ENCODE measurements at places on chromosomes 13 and 19.

DNA sequence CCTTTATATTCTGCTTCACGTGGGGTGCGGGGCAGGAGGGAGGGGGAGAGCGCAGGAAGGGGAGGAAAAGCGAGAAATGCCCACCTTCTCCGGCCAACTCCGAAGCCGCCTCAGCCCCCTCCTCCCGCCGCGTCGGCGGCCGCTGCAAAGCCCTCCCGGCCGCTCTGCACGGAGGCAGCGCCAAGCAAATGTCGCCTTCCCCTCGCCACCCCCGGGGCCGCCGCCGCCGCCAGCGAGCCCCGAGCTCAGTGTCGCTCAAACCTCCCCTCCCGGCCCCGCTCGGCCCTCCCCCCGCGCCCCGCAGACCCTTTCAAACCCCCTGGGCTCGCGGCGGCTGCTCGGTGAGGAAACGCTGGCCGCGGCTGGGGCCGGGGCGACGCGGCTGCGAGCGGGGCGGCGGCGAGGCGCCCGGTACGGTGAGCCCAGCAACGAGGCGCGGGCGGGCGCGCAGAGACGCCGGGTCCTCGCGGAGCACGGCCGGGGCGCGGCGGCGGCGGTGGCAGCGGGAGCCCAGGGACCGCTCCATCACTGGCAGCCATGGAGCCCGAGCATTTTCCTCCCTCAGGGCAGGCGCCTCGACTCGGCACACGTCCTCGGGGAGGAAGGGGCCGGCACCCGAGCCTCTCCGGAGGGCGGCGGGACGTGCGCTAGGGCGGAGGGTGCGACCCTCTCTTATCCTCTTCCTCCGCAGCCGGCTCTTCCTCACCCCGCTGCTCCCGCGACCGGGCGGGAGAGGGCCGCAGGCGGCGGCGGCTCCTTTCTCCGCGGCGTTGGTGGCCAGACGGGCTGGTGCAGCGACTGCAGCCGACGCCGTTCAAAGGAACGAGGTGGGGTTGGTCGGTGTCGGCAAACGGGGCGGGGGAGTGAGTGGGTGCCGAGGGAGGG is 463 bp upstream of the TSC22D1 start:
- DNase-seq = peak; percentile 50

- no peak for DNase-seq
Measured at GRCh38 chr13:90768116-90768515, 579.4 kb upstream of the MIR17HG start.

DNA sequence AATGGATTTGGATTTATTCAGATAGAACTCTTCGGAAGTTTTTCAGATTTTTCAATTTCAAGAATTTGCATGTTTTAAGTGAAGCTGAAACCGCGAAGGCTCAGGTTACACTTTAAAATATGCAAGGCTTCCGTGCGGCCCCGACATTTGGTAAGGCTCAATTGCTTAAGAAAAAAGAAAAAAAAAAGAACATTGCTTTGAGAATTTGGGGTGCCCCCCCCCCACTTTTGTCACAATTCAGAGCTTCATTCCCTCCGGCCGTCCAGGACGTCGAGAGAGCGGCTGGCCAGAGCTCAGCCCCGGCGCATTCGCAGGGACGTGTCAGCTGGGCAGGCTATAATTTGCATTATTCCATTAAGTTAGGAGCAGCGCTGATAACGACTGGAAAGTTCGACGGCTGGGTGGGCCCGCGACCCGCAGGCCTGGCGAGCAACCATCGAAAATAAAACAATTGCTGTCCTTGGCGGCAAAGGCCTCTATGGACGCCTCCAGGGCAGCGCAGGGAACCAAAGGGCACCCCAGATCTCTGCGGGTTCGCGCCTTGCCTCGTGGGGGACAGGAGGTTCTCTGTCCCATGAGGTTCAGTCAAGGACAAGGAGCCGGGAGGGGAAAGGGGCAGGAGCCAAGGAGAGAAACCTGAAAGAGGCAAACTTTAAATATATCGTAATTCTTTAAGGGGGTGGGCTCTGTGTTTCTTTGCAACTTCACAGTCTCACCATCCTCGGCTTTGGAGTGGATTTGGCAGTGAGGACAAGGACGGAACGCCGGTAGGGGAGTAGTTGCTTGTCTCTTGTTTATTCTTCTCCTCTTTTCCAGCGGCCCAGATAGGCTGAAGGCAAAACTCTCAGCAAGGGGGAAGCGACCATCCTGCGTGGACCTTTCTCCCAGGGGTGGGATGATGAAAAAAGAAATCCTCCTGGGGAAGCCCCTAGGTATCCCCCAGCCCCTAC is 7.0 kb downstream of the SOX21 start:
- no peak for DNase-seq

DNA sequence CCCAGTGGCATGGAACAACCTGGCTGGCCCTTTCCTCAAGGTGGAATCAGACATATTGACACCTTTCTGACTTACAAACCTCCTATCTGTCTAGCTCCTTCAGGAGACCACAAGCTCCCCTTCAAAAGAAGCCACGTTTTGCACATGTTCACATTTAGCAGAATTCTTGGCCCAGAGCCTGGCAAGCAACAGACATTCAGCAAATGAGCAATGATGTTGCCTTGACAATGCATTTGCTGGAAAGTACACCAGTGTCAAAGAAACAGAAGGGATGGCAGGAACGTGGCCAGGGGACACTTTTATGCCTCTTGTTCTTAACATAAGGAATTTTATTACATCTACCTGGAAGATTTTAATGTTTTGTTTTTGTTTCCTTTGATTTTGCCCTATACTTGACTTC is 85.5 kb upstream of the FGF14 start:
- DNase-seq = no peak

DNA sequence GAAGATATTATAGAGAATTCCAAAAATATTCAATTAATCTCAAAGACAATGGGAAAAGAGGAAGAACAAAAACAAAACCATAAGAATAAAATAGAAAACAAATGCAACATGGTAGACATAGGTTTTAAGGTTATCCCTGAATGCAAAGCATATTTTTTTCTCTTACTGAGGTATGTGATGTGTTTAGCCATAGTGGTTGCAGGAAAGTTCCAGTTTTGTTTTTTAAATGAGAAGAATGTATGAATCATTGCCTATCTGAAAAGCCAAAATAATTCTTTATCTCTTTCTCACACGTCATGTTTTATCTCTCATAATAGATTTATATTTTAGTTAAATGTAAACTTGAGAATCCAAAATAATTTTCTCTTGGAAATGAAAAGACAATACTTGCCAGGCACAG is 2591.7 kb upstream of the PCDH20 start:
- DNase-seq = no peak

- no peak for DNase-seq
Measured at GRCh38 chr19:15210323-15210781, 9.6 kb upstream of the NOTCH3 start.

DNA sequence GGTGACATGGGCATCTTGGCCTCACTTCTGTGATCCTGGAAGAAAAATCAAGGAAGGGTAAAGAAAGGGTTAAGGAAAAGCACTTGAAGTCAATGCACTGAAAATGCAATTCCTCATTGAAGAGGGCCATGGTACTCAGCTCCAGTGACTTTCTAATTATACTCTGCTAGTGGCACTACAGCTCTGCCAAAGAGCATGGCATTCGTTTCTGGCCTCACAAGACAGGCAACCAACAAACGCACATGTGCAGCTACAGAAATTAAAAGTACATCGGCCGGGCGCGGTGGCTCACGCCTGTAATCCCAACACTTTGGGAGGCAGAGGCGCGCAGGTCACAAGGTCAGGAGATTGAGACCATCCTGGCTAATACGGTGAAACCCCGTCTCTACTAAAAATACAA is 21.8 kb downstream of the SACS start:
- DNase-seq = no peak

DNA sequence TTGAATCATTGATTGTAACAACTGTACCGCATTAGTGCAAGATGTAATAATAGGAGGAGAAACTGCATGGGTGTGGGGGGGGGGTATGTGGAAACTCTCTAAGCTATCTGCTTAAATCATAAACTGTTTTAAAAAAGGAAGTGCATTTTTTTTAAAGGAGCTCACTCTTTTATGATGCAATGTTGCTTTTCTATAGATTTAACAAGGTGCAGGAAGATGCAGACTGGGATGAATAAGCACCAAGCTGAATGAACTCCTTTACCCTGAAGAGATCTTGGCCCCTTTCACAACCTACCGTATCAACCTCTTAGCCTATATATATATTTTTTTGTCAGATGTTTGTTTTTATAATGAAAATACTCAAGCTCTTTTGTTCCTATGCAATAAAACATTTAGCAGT is 95.9 kb downstream of the AKAP11 start:
- no peak for DNase-seq

GRCh38 chr19:47631681-47632446 is 22.9 kb downstream of the BICRA start:
- no peak for DNase-seq

GRCh38 chr19:55642153-55643002 is 1.1 kb upstream of the ZNF581 start:
- DNase-seq = peak; percentile 49

GRCh38 chr13:54357284-54357933 is 1328.8 kb downstream of the OLFM4 start:
- DNase-seq = no peak

DNA sequence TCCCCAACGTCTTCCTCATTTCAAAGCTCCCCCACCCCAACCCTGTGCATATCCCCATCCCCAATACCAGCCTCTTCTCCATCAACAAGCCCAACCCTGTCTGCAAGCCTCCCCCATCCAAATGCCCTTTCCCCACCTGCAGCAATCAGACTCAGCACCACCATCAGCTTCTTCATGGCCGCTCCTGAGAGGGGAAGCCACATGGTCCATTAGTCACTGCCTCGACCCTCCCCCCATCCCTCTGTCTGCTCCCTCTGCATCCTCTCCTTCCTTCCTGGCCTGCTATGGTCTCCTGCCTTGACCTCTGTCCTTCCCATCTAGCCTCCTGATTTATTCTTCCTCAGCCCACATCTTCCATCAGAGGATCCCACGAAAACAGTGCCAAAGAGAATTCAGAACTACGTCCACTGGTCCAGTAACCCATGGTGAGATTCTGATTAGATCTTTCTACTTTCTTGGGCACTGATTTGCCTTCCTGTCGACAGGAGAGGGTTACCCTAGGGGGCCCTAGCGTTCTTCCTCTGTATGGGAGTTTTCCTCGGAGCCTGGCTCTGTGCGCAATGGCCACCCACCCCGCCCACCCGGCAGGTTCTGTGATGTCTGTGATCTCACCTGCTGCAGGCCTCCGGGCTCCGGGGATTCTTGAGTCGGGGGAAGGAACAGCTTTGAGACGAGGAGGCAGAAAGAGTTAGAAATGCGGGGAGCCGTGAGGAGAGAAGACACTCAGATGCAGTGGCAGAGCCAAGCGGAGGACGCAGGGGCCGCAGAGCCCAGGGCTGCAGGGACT is 1.3 kb downstream of the KLK6 start:
- no peak for DNase-seq

GRCh38 chr13:26563713-26564112 is 6.2 kb downstream of the WASF3 start:
- DNase-seq = no peak

DNA sequence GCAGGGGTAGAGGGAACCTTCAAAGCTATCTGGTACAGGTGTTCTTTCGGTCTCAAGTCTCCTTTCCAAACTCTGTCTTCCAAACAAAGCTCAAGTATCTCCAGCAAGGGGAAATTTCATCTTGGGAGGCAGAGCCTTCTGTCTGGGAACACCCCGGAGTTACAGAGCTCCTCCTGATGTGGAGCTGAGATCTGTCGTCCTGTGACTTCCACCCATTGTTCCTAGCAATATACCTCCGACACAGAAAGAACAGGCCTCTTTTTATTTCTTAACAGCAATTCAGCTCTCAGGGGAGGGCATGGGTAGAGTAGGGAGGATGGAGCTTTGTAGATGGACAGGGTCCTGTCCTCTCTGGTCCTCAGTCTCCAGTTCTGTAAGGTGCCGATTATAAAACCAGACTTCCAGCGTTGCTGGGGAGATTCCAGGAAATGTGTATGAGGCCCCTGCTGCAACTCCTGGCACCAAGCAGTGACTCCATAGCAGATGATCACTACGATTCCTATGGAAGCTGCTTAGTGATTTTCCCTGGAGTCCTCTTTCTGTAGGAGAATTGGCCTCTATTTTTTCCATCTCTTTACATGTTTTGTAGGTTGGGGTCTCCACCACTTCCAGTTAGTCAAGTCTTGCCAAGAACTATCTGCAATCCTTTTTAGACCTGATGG is 56.0 kb upstream of the ARGLU1 start:
- DNase-seq = no peak

GRCh38 chr19:52735734-52736133 is 890 bp upstream of the ZNF611 start:
- peak; percentile 10 for DNase-seq

GRCh38 chr13:28568286-28568685 is 73.4 kb upstream of the FLT1 start:
- no peak for DNase-seq

GRCh38 chr19:41529484-41530183 is 46.3 kb upstream of the CEACAM21 start:
- DNase-seq = no peak

- no peak for DNase-seq
Measured at GRCh38 chr19:7748756-7749155, 1.4 kb upstream of the CD209 start.

DNA sequence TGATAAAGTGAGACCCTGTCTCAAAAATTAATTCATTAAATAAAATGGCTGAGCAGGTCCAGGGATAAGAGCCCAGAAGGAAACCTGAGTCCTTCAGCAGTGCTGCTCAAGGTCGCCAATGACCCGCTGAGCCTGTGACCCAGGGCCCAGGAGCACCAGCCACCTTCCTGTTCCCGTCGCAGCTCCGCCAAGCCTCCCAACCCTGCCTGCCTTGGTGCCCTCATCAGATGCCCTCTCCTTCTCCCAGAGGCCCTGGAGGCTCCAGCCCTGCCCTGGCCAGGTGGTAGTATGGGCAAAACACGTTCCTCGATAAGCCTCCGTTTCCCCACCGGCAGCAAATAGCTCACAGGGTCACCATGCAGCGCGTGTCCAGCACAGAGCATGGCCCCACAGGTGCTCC is 2.6 kb downstream of the REXO1 start:
- DNase-seq = no peak

DNA sequence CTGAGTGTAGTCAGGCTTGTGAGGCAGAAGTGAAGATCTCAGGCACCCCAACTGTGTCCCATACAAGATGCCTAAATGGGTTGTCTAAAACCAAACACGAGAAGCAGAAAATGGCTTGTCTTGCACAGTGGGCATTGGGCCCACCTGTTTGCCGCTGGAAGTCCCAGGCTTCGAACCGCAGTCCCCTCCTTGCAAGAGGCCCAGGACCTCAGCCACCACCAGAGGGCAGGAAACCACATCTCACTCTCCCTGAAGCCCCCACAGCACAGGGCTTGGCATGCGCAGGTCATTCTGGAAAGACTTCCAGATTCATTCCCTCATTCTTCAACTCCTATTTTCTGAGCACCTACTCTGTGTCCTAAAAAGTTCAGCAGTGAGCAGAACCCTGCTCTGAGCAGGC is 973.7 kb downstream of the UQCRFS1 start:
- no peak for DNase-seq

- no peak for DNase-seq
Measured at GRCh38 chr13:61795580-61795979, 379.9 kb upstream of the PCDH20 start.
